ENCODE measurements at places on chromosomes 2 and 18.

- DNase-seq = no peak
These were observed 75.0 kb upstream of the ID2 start for GRCh38 chr2:8606649-8607550.

GRCh38 chr2:12257476-12257875 lies 459.3 kb upstream of the TRIB2 start:
- DNase-seq = no peak

DNA sequence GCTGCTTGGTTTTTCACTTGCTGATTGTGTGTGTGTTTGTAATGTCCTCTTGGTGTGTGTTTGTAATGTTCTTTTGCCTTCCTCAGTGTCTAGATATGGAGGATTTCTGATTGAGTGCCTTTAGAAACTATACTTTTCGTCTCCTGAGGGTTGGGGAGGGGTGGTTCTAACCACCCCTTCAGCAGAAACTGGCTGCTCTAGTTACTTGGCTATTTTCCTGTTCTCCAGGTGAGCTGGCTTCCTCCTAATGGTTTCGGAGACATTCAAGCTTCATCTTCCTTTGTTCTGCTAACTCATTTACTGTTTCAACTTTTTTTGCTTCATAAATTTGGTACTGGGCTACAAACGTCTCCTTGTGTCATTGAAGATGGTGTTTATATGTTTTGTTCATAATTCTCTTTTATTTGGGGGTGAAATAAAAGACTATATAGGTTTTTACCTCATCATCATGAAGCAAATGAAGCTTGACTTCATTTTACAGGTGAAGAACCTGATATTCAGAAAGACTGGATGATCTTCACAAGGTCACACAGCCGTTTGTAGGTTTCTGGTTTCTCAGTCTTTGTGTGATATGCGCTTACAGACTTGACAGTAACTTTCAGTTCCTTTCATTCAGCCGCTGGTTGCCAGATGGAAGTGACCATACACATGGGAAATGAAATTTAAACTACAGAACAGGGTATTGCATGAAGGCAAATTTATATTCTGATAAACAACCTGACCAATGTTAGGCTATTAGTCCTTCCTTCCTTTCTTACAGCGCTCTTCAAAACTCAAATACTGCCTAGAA lies 238.5 kb downstream of the GALR1 start:
- DNase-seq = no peak

GRCh38 chr2:37786854-37787253 lies 115.4 kb upstream of the CDC42EP3 start:
- DNase-seq = no peak

DNA sequence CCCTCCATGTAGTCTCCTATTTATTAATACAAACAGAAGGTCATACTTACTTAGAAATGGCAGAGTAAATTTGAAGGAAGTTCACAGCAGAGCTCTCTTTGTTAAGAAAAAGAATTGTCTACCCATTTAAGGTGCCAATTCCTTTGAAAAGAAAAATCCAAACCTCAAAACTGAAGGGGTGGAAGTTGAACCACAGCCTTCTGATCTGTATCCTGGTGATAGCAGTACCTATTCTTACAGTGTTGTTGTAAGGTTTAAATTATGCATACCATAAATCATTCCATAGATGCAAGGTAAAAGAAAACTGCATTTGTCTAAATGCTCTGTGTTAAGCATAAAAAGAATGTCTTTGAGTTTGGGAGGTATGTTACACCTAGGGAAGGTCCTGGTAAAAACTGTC lies 47.6 kb downstream of the COBLL1 start:
- DNase-seq = no peak
